ENCODE measurements at places on chromosomes 5 and 9.

GRCh38 chr5:125291447-125291846 is 545.0 kb upstream of the ZNF608 start:
- no peak for DNase-seq

- no peak for DNase-seq
Observed at GRCh38 chr5:95963650-95964410, 2.2 kb upstream of the ELL2 start.

- no peak for DNase-seq
Observed at GRCh38 chr5:159504857-159505304, 174.6 kb upstream of the IL12B start.

DNA sequence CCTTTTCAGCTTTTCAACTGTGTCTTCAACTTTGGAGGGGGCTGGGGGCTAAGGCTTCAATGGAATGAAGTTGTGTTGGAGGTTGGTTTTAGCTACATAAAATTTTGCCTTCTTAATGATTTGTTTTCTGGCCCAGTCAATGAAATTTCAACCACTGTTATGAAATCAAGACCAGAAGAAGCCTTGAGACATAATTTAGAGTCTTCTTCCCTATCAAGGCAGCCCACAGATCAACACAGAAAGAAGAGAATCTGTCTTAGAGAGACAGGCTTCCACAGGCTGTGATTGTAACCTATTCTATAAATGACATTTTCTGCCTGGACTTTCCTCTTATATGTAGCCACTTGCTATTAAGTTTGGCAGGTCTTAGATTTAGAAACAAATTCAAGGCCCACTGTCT is 46.5 kb upstream of the ZSWIM6 start:
- no peak for DNase-seq

GRCh38 chr5:139869042-139869790 is 73.6 kb downstream of the PSD2 start:
- no peak for DNase-seq

- no peak for DNase-seq
Observed at GRCh38 chr5:40606077-40606765, 73.5 kb upstream of the PTGER4 start.

- no peak for DNase-seq
Observed at GRCh38 chr5:33073881-33074327, 362.8 kb downstream of the NPR3 start.

DNA sequence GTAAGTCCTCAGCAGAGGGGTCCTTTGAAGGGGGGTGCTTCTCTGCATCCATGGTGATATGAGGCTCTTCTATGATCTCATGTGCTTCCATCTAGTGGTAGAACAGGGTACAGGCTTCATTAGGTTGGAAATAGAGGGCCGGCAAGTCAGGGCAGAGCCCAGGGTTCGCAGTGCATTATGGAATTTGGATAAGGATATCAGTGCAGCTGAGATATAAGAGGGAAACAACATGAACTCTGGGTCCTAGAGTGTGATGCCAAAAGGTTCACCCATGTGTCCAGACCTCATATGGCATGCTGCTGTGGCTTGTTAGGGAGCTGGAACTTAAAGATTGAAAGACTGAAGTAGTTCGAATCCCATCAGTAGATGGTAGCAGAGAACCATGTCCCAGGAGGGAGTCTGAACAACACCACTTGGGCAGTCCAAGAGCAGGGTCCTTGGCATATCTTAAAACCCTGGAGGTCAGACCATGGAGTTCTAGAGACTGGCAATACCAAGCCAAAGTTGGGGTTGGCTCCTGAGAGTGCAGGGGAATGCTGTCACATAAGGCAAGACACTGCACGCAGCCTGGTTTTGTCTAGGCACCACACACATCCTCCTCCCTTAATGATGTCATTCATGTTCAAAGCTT is 2.3 kb downstream of the FAM221B start:
- DNase-seq = no peak

DNA sequence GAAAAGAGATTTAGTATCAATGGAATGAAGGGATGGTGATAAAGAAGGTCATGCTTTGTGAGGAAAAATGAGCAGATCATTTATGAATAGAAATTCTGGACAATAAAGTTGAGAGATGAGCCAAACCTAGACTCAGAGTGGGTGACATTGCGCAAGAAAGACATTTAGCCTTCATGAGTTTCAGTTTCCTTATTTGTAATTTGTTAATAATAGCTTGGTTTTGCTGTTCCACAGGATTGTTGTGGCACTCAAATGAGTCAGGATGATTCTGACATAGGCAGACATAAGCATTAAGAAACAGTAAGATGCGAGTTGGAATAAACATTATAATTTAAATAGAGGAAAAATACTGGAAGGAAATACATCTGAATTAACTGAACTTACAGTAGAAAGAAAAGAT is 34.8 kb downstream of the ITGA2 start:
- no peak for DNase-seq

- no peak for DNase-seq
Observed at GRCh38 chr5:953535-954449, 54.8 kb upstream of the NKD2 start.

DNA sequence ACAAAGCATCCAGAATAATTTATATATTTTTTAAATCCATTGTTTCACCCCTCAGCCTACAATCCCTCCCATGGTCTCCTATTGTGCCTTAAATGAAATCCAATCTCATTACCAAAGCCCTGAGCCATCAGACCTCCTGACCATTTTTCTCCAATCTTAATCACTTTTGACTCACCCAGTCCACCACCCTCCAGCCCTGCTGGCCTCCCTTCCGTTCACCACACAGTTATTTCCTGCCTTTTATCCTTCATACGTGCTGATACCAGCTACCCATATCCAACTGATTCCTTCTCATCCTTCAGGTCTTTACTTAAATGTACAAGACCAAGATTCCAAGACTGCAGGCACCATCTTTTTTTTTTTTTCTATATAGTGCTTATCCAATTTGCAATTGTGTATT is 1026.7 kb upstream of the DMAC1 start:
- DNase-seq = no peak

DNA sequence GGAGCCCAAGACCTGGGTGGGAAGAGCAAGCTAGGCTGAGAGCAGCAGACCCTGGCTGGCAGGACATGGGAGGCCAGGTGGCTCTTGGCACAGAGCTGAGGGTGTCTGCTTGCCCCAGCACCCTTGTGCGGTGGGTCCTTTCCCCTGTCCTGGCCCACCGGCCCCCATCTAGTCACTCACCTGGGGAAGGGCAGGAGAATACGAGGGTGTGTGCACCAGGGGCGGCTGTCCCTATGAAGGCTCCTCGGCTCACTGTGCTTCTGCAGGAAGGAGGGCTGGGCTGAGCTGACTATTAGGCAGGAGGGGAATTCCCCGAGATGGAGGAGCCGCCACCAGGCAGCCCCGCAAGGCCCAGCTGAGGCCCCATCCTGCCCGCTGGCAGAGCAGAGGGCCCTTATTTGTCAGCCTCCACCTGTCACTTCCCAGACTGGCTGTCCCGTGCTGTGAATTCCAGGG is 6.1 kb upstream of the TNIP1 start:
- no peak for DNase-seq

DNA sequence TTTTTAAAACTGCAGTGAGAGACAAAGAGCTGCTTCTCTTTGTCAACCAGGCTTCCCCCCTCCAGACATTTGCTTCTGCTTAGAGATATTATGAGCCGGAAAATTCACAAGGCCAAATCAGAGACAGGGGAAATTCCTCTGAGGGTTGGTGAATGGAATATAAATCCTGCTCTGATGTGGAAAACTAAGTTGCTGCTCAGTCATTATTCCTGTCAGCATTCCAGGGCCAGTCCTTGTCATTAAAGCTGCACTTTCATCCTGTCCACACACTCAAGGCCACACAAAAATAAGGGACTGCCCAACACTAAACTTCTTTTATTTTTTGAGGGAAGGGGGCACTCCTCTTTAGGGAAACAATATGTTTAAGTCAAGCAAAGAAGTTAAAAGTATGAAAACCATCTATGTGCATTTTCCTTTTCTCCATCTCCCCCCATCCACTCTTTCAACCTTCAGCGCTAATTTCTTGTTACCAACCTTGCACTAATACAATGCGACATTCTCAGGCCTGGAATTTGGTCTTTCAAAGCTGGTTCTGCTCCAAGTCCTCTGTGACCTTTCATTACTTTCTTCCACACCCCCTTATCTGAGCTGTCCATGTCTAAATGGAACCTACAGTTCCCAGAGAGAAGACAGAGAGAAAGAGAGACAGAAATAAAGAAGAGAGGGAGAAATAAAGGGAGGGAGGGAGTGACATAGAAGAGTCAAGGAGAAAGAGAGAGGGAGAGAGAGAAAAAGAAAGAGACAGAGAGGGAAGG is 118.9 kb upstream of the S1PR3 start:
- no peak for DNase-seq

All from CMK (cell line).